Fibroblast of the aortic adventitia (primary cell): ENCODE measurements at places on chromosomes 7 and 10.

DNA sequence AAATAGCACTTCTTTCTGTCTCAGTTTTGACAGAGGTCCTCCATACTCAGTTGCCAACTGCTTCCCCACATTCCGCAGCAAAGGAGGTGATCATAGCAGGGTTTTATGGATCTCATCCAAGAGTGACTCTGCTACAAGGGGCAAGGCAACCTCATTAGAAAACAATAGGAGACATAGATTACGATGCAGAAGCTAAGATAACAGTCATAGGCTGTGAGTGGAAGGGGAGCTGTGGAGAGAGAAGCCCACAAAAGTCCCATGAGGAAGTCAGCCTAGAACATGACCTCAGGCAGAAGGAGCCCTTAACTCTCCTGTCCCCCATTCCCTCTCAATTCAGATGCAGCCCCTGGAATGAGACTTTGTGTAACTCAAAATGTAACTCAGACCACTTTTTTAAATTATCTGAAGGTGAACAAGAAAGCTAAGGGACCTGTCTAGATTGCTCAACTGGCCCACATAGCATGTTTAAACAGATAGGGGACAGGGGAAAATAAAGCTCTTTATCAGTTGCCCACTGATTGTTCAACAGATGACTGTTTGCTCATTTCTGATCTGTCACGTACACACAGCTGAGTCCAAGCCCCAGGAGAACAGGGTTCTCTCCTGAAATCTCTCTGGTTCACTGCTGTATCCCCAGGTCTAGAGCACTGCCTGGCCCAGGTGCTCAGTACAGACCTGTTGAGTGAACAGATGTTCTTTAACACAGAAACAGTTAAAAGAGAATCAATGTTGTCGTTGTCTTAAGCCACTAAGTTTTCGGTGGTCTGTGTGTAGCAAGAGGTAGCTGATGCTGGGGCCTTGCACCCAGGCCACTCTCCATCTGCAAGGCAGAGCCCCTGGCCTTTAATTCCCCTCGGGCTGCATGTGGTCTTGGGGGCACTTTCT is 1.5 kb upstream of the NCOA4 start:
- DNase-seq: peak; percentile 55

DNA sequence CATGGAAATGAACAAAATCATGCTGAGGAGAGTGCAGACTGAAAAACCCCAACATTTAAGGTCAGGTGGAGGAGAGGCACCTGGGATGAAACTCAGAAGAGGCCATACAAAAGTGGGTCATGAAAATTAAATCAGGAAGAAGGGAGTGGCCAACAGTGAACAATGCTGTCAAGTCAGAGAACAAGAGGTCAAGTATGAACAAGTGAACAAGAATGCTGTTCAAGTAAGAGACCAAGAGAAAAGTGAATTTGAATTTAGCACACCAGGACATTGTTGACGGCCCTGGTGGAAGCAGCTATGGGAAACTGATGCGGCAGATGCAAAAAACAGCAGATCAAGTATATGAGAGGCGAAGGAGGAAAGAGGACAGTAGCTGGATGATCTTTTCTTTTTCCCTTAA is 7.9 kb downstream of the CEP41 start:
- DNase-seq: peak; percentile 56

- DNase-seq: no peak
Observed at GRCh38 chr10:122265896-122266295, 5.2 kb upstream of the BTBD16 start.

DNA sequence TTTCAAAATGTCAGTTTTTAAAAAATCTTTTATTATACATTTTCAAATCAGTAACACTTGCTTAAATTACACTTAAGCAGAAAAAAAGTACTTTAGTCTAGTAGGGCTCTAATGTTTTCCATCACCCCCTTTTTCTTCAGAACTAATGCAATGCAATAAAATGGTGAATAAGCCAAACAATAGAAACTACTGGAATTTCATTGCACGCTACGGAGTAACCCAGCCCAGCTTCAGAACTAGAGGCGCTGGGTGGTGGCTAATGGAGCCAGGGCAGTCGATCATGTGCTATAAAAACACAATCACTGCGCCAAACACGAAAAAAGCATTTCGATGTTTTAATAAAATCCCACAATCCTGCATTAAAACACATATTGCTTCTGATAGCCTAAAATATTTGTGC is 59.9 kb upstream of the ODAD2 start:
- DNase-seq: no peak

DNA sequence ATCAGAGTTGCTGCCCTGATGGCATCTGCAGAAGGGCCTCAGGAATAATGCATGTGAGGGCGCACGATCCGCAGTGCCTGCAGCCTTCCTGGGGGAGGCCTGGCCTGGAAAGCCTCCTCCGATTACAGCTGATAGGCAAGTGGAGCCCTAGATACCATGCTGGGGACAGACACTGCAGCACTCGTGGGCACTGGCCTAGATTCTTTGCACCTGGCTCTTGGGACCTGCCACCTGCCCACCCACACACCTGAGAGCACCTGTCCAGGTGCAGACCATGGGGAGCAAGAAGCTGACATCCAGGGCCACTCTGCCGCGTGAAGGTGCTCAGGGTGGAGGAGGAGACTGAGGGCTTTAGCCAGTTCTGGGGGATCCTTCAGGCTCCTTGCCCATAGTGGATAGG is 14.8 kb downstream of the YKT6 start:
- DNase-seq: no peak

- DNase-seq: peak; percentile 8
Observed at GRCh38 chr7:73521636-73522104, 423 bp downstream of the BAZ1B start.
